Esophagus squamous epithelium (tissue), 5 donors: ENCODE measurements at places on chromosomes 6 and 20. TPM values are rescaled to one million over a fixed set of nuclear protein-coding genes. Genes with fewer than 3 reads are reported as not detected.
A peak's percentile ranks its signal among the peaks of the same experiment; 100 is the strongest.

Gene APCDD1L
- total RNA-seq = 0.44 TPM

DNA sequence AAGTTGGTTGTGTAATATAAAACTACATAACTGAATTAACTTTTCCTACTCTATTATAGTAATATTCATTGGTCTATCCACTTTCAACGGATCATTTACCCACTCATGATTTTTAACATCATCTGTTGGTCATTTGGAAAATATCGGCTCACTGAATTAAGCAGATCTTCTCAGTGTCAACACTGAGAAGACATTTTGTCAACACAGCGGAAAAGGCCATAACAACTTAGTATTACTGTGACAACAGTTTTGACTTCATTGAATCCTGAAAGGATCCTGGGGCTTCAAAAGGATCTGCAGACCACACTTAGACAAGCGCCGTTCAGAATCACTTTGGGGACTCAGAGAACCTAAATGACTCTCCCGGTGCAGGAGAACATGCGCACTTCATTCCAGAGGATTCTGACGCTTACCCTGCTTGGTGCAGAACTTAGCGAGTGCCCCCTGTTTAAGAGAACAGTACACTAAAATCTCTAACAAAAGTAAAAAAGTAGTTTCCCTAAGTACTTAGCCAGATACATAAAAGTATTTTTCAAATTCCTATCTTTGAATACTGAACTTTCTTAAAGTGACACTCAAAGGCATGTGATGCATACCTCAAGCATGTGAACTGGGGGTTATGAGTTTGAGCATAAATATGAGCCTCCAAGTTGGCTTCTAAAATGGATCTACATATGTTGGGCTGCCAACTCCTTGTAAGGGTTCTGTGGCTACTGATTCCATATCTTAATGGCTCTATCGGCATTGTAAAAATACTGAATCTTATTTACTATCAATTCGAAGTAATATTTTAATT is 4.0 kb downstream of the ZBTB2 start:
- no peaks in the 10 kb centered on the region for H3K27me3 ChIP-seq
- H3K27ac ChIP-seq = no peak overlapping the region
- no peak overlapping the region for H3K4me3 ChIP-seq

Gene SLC26A8
- not detected for total RNA-seq

DNA sequence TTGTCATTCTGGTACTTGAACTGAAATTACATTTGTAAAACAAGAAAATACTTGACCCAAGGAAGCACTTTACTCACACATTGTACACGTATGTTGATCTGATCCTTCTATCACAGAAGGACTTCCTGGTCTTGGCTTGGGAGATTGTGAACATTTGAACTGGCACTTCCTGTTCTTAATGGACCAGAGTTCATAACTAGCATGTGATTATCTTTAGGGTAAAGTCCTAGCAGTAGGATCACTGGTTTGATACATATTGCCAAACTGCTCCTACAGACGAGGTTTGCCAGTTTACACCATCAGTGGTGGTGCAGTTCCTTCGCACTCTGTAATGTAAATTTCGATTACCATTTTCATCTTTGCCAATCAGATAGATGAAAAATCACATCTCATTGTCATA is 12.7 kb downstream of the HECA start:
- no peak overlapping the region for H3K4me3 ChIP-seq
- H3K36me3 ChIP-seq = no peaks in the 10 kb centered on the region
- DNase-seq = no peak
- H3K27me3 ChIP-seq = no peaks in the 10 kb centered on the region
- H3K4me1 ChIP-seq = peaks cover 100% of the 10 kb centered on the region

Gene WFDC10B
- total RNA-seq = not detected

- H3K36me3 ChIP-seq = no peaks in the 10 kb centered on the region
- H3K27me3 ChIP-seq = no peaks in the 10 kb centered on the region
- H3K4me1 ChIP-seq = no peaks in the 10 kb centered on the region
- DNase-seq = no peak
- H3K27ac ChIP-seq = no peak overlapping the region
These were observed 128.9 kb downstream of the ELOVL4 start for GRCh38 chr6:79818471-79818870.

- H3K27ac ChIP-seq = no peak overlapping the region
- H3K36me3 ChIP-seq = peaks cover 40% of the 10 kb centered on the region
- H3K4me1 ChIP-seq = peaks cover 12% of the 10 kb centered on the region
- no peaks in the 10 kb centered on the region for H3K27me3 ChIP-seq
- DNase-seq = no peak
- no peak overlapping the region for H3K4me3 ChIP-seq
These were observed 3.1 kb downstream of the FAM210B start for GRCh38 chr20:56361900-56362299.

Gene PRKN
- 5.5 TPM for total RNA-seq

- no peaks in the 10 kb centered on the region for H3K27me3 ChIP-seq
- H3K4me3 ChIP-seq = no peak overlapping the region
- no peaks in the 10 kb centered on the region for H3K36me3 ChIP-seq
- DNase-seq = no peak
- no peaks in the 10 kb centered on the region for H3K4me1 ChIP-seq
These were observed 102.9 kb downstream of the BCAS1 start for GRCh38 chr20:53967527-53967926.

Gene MATN4
- not detected for total RNA-seq

DNA sequence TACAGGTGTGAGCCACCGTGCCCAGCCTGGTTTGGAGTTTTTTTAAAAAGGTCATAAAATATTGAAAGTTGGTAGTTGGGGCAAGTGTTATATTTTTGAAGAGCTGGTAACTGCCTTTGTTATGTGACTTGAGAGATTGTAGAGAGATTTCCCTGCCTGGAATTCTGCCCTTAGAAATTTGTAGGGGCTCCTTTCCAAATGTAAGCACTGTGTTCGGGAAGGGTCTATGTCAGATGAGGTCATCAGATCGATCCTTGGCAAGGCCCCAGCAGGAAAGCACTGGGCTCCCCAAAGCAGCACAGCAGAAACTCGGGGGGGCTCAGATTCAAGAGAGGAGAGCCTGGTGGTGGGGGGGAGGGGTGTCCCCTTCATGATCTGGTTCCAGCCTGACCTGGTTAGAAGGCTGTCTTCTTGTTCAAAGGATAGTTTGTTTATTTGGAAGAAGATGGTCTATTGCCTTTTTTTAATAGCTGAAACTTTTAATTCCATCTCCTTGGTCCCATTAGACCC is 220.2 kb downstream of the UST start:
- no peaks in the 10 kb centered on the region for H3K36me3 ChIP-seq
- DNase-seq = no peak
- H3K4me3 ChIP-seq = no peak overlapping the region
- H3K27ac ChIP-seq = no peak overlapping the region

GRCh38 chr20:58447511-58448391 is 58.7 kb downstream of the VAPB start:
- H3K36me3 ChIP-seq = peaks cover 6% of the 10 kb centered on the region
- H3K4me1 ChIP-seq = no peaks in the 10 kb centered on the region
- no peak for DNase-seq
- H3K4me3 ChIP-seq = no peak overlapping the region
- H3K27me3 ChIP-seq = no peaks in the 10 kb centered on the region
- H3K27ac ChIP-seq = no peak overlapping the region

- DNase-seq = no peak
- H3K27ac ChIP-seq = no peak overlapping the region
- no peaks in the 10 kb centered on the region for H3K27me3 ChIP-seq
- no peaks in the 10 kb centered on the region for H3K36me3 ChIP-seq
- peak overlapping the region; percentile 0 for H3K4me3 ChIP-seq
These were observed 9.4 kb upstream of the SLC4A11 start for GRCh38 chr20:3248167-3248992.

- no peaks in the 10 kb centered on the region for H3K36me3 ChIP-seq
- no peaks in the 10 kb centered on the region for H3K27me3 ChIP-seq
- H3K27ac ChIP-seq = no peak overlapping the region
- H3K4me3 ChIP-seq = no peak overlapping the region
These were observed 23.2 kb upstream of the ELOVL2 start for GRCh38 chr6:11067348-11067747.

- H3K4me3 ChIP-seq = no peak overlapping the region
- no peaks in the 10 kb centered on the region for H3K36me3 ChIP-seq
- no peaks in the 10 kb centered on the region for H3K27me3 ChIP-seq
- no peak for DNase-seq
These were observed 139.8 kb downstream of the KHDC1L start for GRCh38 chr6:73085443-73085871.

DNA sequence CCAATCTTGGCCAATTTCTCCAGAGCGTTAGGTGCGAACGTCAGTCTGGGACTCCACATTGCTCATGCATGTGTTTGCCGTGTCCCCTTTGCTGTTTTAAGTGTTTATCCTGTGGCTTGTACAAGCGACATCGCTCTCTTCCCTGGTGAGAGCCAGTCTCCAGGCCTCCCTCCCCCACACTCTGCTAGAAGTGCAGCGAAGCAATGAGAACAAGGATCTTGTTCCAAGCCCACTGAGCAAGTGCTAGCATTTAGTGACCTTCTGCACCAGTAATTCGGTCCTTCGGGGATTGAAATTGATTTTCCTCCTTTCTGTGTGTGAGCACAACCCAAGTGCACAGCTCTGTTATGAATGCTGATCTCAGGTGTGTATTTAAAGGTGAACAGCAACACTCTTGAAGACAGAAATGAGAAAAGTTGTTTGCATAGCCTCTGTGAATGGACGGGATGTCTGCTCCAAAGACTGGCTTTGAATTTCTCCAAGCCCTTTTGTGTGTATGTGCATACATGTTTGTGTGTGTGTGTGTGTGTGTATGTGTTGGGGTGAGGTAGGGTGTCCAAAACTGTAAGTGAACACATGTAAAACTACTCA is 29.0 kb downstream of the CD83 start:
- H3K27ac ChIP-seq = no peak overlapping the region
- DNase-seq = no peak
- peaks cover 5% of the 10 kb centered on the region for H3K4me1 ChIP-seq
- H3K27me3 ChIP-seq = no peaks in the 10 kb centered on the region
- H3K4me3 ChIP-seq = no peak overlapping the region
- no peaks in the 10 kb centered on the region for H3K36me3 ChIP-seq

GRCh38 chr20:62190639-62191411 is 8.0 kb downstream of the MTG2 start:
- H3K4me1 ChIP-seq = no peaks in the 10 kb centered on the region
- H3K27me3 ChIP-seq = no peaks in the 10 kb centered on the region
- peaks cover 69% of the 10 kb centered on the region for H3K36me3 ChIP-seq

GRCh38 chr6:95545686-95546085 is 31.6 kb upstream of the MANEA start:
- H3K27me3 ChIP-seq = no peaks in the 10 kb centered on the region
- no peaks in the 10 kb centered on the region for H3K36me3 ChIP-seq
- H3K4me1 ChIP-seq = no peaks in the 10 kb centered on the region
- no peak for DNase-seq
- no peak overlapping the region for H3K27ac ChIP-seq
